H1 (cell line): ENCODE measurements at places on chromosomes 7 and 10.
A peak's percentile ranks its signal among the peaks of the same experiment; 100 is the strongest.

DNA sequence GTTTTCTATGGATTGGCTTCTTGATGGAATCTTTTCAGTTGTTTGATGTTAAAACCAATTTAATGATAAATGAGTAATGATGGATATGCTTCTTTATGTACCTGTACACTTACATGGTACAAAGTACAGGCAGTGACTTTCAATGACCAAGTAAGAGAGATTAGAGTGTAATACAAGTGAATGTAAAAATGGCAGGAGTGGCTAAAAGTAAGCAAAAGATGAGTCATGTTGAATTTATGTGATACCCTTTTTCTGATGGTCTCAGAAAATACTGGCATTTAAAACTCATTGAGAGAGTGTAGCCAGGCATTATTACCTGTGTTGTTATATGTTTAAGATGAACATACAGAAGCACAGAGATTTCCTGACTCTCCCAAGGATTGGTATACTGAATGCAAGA, 97.1 kb downstream of the GPR85 start:
- no peak overlapping the region for H3K27ac ChIP-seq
- DNase-seq, result no peak
- no peaks in the 10 kb centered on the region for H3K27me3 ChIP-seq
- no peaks in the 10 kb centered on the region for H3K36me3 ChIP-seq
- no peaks in the 10 kb centered on the region for H3K4me1 ChIP-seq

GRCh38 chr10:112533916-112534315, 86.9 kb downstream of the VTI1A start:
- DNase-seq, result no peak
- no peaks in the 10 kb centered on the region for H3K27me3 ChIP-seq

GRCh38 chr7:18689551-18689950, 194.0 kb downstream of the HDAC9 start:
- no peaks in the 10 kb centered on the region for H3K4me1 ChIP-seq
- H3K36me3 ChIP-seq, result no peaks in the 10 kb centered on the region
- H3K27ac ChIP-seq, result no peak overlapping the region

- peak; percentile 77 for DNase-seq
- H3K27ac ChIP-seq, result no peak overlapping the region
- no peaks in the 10 kb centered on the region for H3K27me3 ChIP-seq
Measured at GRCh38 chr7:108146070-108146842, 16.1 kb upstream of the LAMB4 start.

DNA sequence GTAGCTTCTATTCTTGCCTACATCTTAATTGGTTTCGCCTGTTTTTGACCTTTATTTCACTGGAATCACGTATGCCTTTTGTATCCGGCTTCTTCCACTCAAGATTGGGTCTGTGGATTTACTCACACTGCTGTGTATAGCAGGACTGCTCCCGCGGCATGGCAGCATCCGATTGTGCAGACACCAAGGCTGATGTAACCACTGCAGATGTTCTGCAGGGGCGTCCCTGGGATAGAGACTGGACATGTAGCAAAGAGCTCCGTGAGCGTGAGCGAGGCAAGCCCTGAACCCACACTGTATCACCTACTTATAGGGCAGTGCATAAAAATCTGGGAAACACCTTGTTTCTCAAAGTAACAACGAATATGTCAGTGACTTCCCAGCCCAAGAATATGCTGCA, 11.4 kb upstream of the IDI2 start:
- H3K4me3 ChIP-seq, result no peak overlapping the region
- H3K36me3 ChIP-seq, result peaks cover 20% of the 10 kb centered on the region
- no peaks in the 10 kb centered on the region for H3K4me1 ChIP-seq
- DNase-seq, result no peak
- H3K27ac ChIP-seq, result no peak overlapping the region

DNA sequence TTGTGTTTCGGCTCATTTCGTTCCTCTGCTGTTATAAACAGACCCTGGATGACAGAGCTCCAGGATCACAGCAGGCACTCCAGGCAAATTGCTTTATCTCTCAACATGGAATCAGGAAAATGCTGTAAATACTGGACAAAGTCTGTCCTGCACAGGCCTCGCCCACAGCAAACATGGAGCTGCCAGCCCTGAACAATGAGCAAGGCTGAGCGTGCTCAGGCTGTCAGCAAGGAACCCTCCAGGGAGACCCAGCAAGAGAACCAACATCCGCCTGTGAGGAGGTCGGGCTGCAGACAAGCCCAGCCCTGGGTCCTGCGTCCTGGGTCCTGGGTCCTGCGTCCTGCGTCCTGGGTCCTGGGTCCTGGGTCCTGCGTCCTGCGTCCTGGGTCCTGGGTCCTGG, 180.8 kb downstream of the PTPRN2 start:
- no peak for DNase-seq
- no peaks in the 10 kb centered on the region for H3K36me3 ChIP-seq
- H3K4me3 ChIP-seq, result no peak overlapping the region
- no peaks in the 10 kb centered on the region for H3K27me3 ChIP-seq
- no peak overlapping the region for H3K27ac ChIP-seq

- DNase-seq, result no peak
- peaks cover 5% of the 10 kb centered on the region for H3K4me1 ChIP-seq
- no peaks in the 10 kb centered on the region for H3K36me3 ChIP-seq
Measured at GRCh38 chr7:20114468-20114867, 102.7 kb downstream of the MACC1 start.

DNA sequence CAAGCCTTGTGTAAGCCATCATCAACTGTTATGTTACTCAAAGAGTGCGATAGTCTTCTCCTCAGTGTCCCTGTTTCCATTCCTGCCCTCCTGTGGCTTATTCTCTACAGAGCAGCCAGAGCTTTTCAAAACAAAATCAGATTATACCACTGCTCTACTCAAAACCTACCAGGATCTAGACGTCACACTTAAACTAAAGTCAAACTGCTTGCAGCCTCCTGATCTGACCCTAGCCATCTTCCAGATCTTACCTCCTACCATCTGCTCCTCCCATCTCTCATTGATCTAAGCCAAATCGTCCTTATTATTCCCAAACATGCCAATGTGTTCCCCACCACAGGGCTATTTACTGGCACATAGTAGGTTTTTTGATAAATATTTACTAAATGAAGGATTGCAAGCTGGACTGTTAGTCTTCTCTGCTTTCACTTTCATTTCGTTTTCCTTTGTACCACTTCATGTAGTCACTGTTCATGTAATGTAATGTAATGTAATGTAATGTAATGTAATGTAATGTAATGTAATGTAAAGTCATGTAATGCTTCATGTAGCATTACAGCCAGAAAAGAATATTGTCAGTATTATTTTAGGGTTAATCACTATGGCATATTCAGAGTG, 116.1 kb downstream of the GPR37 start:
- H3K27ac ChIP-seq, result no peak overlapping the region
- no peaks in the 10 kb centered on the region for H3K4me1 ChIP-seq
- H3K4me3 ChIP-seq, result no peak overlapping the region
- no peaks in the 10 kb centered on the region for H3K27me3 ChIP-seq
- no peaks in the 10 kb centered on the region for H3K36me3 ChIP-seq

- H3K4me3 ChIP-seq, result no peak overlapping the region
- no peak for DNase-seq
- H3K27me3 ChIP-seq, result no peaks in the 10 kb centered on the region
- H3K36me3 ChIP-seq, result no peaks in the 10 kb centered on the region
Measured at GRCh38 chr7:87330942-87331341, 14.5 kb upstream of the CROT start.

- no peak overlapping the region for H3K27ac ChIP-seq
- H3K36me3 ChIP-seq, result no peaks in the 10 kb centered on the region
- DNase-seq, result no peak
- H3K27me3 ChIP-seq, result no peaks in the 10 kb centered on the region
- H3K4me1 ChIP-seq, result no peaks in the 10 kb centered on the region
- no peak overlapping the region for H3K4me3 ChIP-seq
Measured at GRCh38 chr10:120327675-120328074, 129.4 kb upstream of the PLPP4 start.
